Activated CD8-positive, alpha-beta T cell treated with anti-CD3 and anti-CD28 coated beads, Interleukin-2, amount 10 ng/mL, durations not matched to agents 7 days and 5 days (primary cell): ENCODE measurements at places on chromosomes 2 and 18. TPM values are rescaled to one million over a fixed set of nuclear protein-coding genes. Genes with fewer than 3 reads are reported as not detected.

ANKAR gene
- total RNA-seq, result 4.8 TPM

LOXHD1 gene
- 0.63 TPM for total RNA-seq

MYO7B gene
- total RNA-seq, result 1.2 TPM

ORC4 gene
- total RNA-seq, result 31.5 TPM

ALLC gene
- not detected for total RNA-seq

NEB gene
- 0.31 TPM for total RNA-seq

SEC11C gene
- 52.5 TPM for total RNA-seq

FOXI3 gene
- total RNA-seq, result not detected
